ENCODE measurements at places on chromosomes 2 and 18.

DNA sequence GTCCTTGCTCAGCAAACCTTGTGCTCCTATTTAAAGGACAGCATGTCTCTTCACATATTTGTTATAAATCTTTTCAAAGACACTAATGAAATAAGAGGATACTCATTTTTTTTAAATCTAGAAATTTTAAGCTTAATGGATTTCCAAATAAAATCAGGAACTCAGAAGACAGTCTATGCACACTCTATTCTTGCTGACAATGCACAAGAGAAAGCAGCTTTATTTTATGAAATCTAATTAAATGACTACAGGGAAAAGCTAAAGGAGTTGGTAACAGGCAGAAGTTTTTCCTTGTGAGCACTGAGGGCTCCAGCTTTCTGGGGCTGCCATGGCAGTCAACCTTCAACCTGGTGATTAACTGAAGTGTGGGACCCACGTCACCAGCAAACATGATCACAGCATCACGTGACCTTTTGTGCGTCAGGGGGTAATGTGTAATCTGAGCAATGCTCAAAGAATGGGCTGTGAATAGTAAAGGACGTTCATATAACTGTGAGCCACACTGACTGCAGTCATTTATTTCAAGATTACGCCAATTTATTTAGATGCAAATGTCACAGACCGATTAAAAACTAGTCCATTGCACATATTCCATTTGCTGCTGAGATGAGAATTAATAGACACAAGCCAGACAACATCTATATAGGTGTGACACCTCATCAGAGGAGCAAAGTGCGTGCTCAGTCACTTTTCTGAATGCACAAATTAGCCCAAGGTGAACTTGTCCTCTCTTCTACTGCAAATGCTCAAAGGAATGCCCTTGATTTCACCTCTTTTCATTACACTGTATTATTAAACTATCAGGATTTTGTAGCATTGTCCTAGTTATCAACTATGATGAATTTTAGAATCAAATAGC lies 11.6 kb upstream of the DNER start:
- peak; percentile 84 for DNase-seq

- DNase-seq = peak; percentile 90
Measured at GRCh38 chr2:99881901-99882591, 260.3 kb downstream of the AFF3 start.

- no peak for DNase-seq
Measured at GRCh38 chr2:391696-392095, 103.8 kb upstream of the ALKAL2 start.

- peak; percentile 39 for DNase-seq
Measured at GRCh38 chr18:48270929-48271328, 138.3 kb downstream of the ZBTB7C start.

- no peak for DNase-seq
Measured at GRCh38 chr2:164868563-164869419, 27.2 kb upstream of the COBLL1 start.

- peak; percentile 13 for DNase-seq
Measured at GRCh38 chr2:31038385-31038784, 99.9 kb downstream of the GALNT14 start.

- DNase-seq = no peak
Measured at GRCh38 chr18:62301322-62301721, 23.8 kb upstream of the TNFRSF11A start.

DNA sequence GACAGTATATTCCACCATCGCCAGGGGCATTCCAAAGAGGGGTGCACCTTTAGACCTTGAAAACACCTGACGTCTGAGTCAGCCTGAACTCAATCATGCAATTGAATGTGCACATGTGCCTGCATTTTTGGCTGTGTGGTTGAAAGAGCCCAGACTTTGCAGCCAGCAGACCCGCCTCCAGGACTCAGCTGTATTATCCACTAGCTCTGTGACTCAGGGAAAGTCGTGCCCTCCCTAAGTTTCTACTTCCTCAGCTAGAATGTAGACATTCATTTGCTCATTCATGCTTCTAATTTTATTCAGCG lies 94.2 kb downstream of the LRRC30 start:
- no peak for DNase-seq

GRCh38 chr2:25314514-25315315 lies 27.0 kb downstream of the DNMT3A start:
- DNase-seq = no peak

- no peak for DNase-seq
Measured at GRCh38 chr2:192735447-192735846, 540.7 kb upstream of the TMEFF2 start.

GRCh38 chr2:144234542-144234871 lies 285.4 kb downstream of the ZEB2 start:
- DNase-seq = no peak

GRCh38 chr2:181243319-181243718 lies 213.9 kb upstream of the ITGA4 start:
- DNase-seq = no peak

DNA sequence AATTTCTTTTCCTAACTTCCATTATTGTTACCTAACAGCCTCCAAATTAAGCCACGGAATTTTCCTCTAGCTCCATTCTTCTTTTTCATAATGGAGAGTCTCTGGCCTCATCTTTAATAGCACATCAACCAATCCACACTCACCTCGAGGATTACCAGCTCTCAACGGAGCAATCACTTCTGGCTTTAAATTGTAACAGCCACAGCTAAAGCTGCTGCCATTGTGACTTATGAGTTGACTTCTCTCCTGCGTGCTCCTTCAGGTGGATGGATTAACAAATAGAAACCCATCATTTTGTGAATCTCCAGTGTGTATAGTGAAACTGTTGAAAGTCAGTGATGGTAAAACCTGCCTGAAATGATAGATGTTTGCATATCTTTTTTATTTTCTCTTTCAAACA lies 24.9 kb upstream of the SLC5A7 start:
- no peak for DNase-seq

DNA sequence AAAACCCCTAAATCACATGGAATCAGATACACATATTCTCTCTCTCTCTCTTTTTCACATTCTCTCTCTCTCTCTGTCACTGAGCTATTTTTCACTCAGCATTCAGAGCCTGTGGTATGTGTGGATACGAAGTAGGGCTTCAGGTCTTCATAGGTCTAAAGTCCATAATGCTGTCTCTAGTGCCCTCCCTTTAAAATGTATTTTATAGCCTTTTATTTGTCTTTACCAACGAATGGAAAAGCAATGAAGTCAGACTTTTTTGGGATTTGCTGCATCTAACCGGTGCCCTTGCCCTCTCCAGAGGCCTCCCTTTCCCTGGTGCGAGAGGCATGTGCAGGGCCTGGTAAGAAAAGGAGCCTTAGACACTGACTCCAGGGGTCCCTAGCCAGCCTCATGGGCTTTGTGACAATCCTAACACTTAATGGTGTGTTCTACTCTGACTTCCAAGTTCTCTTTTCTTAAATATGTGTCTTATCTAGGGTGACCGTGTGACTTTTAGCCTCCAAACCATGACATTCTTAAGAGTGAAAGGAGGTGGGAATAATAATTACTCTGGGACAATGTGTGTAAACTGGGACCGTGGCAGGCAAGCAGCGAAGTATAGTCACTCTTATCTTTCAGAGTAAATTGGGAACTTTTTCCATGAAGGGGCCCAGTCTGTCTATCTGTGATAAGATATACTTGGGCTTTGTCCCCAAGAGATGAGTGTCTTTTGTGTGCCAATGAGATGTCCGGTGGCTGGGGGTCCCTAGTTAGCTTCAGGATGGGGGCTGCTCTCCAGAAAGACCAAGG lies 101.1 kb downstream of the B3GNT2 start:
- DNase-seq = no peak

GRCh38 chr18:76259711-76260110 lies 235.3 kb downstream of the ZNF516 start:
- no peak for DNase-seq

- DNase-seq = no peak
Measured at GRCh38 chr2:8980096-8980495, 23.4 kb downstream of the MBOAT2 start.

- DNase-seq = no peak
Measured at GRCh38 chr2:25332571-25332970, 9.2 kb downstream of the DNMT3A start.

DNA sequence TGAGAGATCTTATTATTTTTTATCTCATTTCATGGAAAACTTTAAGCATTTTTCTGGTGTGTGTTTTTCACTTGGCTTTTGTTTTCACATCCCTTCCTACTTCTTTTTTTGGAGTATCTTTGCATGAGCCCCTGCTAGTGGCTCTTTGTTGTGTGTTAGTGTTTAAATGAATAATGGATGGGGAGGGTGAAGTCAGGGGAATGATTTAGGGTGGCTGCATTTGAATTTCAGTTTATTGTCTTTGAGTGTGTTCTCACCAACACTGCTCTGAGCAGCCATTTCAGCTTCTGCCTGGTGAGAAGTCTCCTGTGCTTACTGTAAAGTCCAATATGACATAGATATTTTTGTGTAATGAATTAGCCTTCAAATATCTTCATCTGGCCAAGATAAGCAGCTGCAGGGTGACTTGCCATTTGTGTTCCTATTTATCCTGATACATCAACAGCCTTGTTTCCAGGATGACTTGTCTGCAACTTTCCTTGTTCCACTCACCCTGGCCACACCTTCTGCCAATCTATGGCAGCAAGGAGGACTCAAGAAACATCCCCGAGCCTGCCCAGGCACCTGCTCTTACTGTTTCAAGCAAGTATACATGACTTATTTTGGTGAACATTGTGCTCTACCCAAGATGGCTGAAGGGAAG lies 182.6 kb downstream of the PDE11A start:
- no peak for DNase-seq

DNA sequence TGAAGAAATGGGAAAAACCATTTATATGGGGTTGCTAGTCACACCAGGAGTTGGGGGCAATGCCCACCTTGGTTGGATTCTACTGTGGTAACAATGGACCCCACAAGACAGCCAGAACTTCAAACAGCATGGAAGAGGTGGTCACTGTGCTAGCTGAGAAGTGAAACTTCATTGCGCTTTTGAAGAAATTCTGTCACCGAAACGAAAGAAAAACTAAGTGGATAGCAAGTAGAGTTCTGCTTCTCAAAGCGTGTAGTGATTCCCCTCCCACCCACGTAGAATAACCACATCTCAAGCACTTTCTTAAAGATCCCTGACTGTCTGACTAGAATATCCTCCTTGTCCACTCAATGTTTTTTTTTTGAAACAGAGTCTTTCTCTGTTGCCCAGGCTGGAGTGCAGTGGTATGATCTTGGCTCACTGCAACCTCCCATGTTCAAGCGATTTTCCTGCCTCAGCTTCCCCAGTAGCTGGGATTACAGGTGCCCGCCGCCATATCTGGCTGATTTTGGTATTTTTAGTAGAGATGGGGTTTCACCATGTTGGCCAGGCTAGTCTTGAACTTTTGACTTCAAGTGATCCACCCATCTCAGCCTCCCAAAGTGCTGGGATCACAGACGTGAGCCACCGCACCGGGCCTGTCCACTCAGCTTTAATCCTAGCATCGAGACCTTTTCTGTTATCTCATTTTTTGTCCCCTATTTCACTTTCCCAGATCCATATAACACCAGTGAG lies 30.1 kb upstream of the CCL20 start:
- DNase-seq = no peak

- DNase-seq = no peak
Measured at GRCh38 chr2:148653437-148653836, 8.9 kb downstream of the EPC2 start.

- DNase-seq = peak; percentile 27
Measured at GRCh38 chr2:31992934-31993333, 17.9 kb downstream of the MEMO1 start.

- DNase-seq = no peak
Measured at GRCh38 chr18:40866013-40866645, 1088.9 kb upstream of the PIK3C3 start.

DNA sequence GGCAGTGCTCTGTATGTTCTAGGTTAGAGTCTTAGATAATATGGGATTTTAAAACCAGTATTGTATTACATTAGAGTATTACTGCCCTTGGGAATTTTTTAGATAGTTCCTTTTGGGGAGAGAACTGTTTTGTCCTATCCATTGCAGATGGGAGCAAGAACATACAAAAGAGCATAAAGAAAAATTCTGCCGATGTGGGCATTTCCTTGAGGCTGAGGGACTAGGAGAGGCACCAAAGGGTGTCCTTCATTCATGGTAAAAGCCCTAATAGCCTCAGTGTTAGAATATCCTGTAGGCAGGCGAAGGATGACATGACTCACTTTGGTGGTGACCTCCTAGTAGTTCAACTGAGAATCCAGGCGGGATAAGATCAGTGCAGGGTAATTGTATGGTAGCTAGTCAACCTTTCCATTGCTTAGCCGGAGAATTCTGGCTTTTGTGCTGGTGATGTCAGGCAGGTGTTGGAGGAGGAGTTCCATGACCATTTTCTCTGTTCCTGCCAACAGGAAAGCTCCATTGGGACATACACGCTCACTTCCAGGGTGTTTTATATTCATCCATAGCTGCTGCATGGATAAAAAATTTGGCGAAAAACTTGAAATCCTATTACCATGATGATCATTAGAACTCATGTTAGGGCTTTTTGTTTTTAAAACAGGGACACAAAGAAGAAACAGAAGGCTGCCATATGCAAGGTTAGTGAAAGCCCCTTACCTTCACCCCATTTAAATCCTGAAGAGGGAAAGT lies 28.1 kb downstream of the EPAS1 start:
- DNase-seq = no peak

All from ACHN (cell line).